ENCODE measurements at places on chromosomes 5 and 9.
A peak's percentile ranks its signal among the peaks of the same experiment; 100 is the strongest.

DNA sequence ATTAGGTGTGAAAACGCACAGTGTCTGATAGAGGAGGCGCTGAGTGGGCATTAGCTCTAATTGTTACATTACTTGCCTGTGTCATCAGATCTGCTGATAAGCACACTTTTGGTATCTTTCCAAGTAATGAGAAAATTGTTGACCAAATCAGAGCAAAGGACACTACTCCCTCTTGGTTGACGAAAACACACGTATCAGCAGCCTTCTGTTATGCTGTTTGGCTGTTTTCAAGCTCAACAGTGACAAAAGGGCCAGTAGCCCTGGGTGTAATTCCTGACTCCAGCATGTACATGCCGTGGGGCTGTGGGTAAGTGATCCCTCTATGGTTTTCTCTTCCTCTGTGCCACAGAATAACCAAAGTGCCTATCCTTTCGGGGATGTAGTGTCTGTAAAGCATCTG, 151.4 kb downstream of the AUH start:
- no peak for DNase-seq

DNA sequence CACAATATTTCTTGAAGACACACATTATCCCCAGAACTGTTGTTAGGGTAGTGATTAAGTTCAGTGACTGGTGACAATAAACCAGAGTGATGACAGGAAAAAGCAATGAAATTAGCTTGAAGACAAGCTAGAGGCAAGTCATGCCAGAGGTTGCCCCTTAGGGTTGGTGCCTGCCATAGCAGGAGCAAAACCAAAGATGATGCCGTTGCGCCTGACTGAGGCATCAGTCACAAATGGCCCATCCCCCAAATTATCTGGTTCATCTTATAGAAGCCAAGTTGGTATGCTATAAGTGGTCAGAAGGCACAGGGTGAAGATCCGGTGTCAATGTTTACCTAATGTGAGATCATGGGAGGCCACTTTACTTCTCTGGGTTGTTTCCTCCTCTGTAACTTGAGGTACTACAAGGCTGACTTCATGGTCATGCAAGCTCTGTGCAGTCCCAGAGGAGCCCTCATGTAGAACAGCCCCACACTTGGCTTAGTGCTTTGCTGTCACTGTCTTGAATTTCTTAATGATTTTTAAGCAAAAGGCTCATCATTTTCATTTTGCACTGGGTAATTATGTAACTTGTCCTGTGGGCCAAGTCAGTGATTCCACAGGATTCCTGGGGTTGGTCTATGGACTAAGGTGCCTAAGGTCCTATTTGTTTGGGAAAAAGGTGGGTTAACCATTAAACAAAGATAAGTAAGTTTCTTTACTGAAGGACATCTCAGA, 211.3 kb downstream of the MAN2A1 start:
- no peak for DNase-seq

DNA sequence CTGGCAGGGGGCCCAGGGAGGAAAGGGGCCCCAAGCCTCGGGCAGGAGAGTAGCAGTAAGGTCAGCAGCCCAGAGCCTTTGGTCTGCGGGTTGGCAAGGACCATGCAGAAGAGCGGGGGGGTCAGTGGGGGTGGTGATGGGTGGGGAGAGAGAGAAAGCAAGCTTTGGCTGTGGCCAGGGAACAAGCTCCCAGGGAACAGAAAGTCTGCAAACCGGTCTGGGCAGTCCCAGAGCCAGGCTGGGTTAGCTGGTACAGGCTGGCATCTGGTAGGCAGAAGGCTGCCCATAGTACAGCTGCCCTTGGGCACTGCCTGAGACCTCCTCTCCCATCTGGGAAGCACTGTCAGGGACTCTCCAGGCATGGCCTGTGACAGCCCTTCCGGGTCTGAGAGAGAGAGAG, 10.5 kb upstream of the EPB41L4B start:
- DNase-seq, result peak; percentile 93

GRCh38 chr5:16690243-16690852, 73.6 kb upstream of the RETREG1 start:
- no peak for DNase-seq

DNA sequence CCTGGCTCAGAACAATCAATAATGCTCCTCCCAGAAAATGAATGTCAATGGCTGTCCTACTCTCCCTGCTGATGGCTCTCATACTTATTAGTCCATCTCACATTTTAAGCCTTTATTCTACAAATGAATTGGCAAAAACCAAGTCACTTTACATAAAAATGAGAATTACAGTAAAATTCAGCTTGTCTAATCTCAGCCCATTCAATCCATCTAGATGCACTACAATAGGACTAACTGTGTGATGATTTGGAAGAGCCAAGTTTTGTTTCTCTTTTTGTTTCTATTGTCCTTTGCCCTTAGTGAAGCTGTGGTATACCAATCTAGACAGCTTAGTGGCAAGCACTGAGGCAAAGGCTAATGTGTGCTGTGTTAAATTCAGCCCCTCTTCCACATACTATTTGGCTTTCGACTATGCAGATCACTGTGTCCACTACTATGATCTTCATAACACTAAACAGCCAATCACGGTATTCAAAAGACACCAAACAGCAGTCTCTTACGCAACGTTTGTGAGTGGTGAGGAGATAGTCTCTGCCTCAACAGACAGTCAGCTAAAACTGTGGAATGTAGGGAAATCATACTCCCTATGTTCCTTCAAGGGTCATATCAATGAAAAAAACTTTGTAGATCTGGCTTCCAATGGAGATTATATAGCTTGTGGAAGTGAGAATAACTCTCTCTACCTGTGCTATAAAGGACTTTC, 140.8 kb upstream of the ZNF462 start:
- no peak for DNase-seq
